Activated T-helper 1 cell treated with anti-CD3 and anti-CD28 coated beads, Interleukin-12 subunit alpha, Interleukin-12 subunit beta, Interleukin-2, Interleukin-4 antibody, amounts not matched to agents 30 ng/mL and 10 ng/mL and 1 ng/mL, durations not matched to agents 14 hours and 24 hours and 36 hours (primary cell): ENCODE measurements at places on chromosomes 7 and 10. TPM values are rescaled to one million over a fixed set of nuclear protein-coding genes. Genes with fewer than 3 reads are reported as not detected.

STK31 gene
- 0.27 TPM in 1 of 2 replicates, not detected in the other for total RNA-seq

GRCh38 chr7:33066771-33067170 is 4.2 kb upstream of the NT5C3A start:
- DNase-seq = no peak

GRCh38 chr7:73894733-73895551 is 34.0 kb downstream of the TMEM270 start:
- DNase-seq = no peak

GRCh38 chr7:10122551-10123100 is 851.0 kb upstream of the PHF14 start:
- no peak for DNase-seq

DNA sequence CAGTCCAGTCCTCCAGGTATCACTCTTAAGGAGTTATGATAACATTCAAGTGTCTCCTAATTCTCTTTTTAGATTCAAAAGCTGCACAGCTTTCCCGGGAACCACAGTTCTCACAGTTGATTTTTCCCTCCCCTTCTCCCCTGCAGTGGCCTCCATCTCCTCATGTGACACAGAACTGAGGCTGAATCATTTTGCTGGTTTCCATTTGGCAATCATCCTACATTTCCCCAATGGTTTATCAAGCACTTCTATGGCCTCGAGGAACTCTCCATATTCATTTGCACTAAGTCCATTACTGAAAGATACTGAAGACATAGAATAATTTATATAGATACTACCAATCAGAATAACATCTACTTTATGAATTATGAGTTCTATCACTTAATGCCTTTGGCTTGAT is 484.9 kb downstream of the GPAM start:
- DNase-seq = no peak

GRCh38 chr10:80485076-80485945 is 31.2 kb downstream of the TSPAN14 start:
- DNase-seq = no peak
